ENCODE measurements at places on chromosomes 12 and 14.
A peak's percentile ranks its signal among the peaks of the same experiment; 100 is the strongest.

GRCh38 chr12:49888461-49889151 lies 15.1 kb downstream of the FAIM2 start:
- DNase-seq = no peak

DNA sequence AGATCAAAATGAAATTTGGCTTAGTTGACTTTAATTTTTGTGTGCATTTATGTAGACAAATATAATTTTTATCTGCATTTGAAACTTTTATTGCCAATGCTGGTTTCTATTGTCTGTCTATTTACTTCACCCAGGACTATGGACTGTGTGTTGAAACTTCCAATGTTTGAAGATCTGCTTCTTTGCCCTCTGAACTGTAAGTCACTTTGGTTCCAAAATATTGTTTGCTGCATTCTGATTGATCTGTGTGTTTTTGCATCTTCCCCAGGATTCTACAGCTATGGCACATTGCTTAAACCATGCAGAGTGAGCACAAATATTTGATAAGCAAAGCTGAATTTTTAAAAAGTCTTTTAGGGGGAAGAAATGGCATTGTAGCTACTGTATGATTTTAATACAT lies 131.0 kb upstream of the SOX5 start:
- DNase-seq = no peak

DNA sequence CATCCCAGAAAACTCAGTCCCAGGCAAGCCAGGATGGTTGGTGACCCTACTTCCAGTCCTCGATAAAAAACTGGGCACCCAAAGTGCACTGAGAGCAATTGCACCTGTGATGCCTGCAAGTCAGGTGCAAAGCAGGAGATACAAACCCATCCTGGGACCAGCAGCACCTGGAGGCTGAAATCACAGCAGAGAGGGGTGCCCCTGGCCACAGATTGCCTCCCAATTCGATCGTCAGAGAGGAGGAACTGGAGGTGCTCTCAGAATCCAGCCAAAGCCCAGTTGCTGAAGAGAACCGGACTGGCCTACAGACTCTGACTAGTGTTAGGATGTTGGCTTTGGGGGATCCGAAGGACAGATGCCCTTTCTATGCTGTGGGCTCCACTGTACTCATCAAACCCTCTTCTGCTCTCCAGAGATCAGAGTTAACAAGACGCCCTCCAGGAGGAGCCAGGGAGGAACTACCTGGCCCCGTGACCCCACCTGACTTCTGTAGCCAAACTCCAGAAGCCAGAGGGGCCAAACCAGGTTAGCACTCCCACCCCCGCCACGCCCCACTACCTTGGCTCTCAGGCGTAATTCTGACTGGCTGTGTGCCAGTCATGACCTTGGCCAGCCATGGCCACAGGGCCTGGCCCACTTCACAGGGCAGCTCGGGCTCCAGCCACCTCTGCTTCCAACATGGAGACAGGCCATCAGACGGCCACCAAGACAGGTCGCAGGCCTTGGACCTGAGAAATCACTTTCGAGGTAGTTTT lies 284.5 kb upstream of the RTL1 start:
- DNase-seq = no peak

- DNase-seq = peak; percentile 86
These were observed 3.6 kb upstream of the MORN3 start for GRCh38 chr12:121673013-121673511.

DNA sequence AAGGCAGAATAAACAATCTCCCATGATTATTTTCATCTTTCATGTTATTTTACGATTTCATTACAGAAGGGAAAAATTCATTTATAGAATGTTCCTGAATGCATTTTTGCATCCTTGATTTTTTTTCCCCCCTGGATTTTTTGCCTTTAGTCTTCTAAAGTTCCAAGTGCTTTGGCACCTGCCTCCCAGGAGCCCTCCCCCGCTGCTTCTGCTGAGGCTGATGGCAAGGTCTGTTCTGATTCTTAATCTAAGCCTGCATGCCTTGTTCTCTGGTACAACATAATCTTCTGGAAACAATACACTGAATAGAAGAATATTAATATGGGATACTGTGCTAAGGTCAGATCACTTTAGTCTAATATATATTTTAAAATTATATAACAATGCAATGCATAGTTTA lies 18.0 kb downstream of the YARS2 start:
- DNase-seq = no peak

DNA sequence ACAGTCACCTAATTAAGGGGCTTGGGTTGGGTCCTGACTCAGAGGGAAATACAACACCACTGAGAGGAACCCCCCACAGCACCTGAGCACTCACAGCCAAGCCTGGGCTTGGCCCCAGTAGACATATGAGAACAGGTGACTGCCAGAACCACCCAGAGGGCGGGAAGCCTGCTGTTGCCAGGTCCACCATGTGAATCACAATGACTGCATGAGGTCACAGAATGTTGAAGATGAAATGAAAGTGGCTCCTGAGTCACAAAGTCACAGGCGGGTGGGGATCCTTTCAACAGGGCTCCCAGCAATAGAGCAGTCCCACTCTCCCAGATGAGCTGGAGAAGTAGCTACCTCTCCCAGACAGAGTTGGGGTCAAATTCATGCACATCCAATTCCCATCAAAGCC lies at the start of gene LRRC74A:
Gene LRRC74A, plus strand, starts transcription at position 287 of the 400 bp plus-strand sequence. CDS start 290 bp downstream, outside the sequence.
- DNase-seq = no peak

DNA sequence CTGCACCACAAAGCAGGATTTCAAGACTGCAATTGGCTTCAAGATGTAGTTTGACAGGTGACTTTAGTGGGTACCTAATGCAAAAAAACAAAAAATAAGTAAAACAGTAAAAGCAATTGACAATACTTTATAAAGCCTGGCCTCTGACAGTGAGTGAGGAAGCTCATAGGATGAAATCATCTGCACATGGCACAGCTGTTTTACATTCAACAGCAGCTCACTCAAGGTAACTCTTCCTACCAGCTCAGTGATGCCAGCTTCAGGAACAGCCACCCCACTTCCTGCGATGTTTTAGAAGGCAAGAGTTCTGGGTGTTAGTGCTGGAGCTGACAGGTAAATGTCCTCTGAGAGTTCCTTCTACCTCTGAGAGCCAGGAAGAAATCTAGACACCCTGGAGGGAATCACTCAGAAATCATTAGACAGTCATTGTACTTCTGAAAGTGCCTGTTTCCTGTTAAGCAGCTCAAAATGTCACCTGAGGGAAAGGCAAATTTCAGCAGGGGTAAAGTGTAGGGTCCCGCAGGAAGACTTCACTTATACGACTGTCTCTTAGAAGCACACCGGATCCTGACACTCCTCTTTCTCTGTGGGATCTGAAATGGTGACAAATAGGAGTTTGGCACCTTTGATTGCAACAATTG lies 99.9 kb downstream of the FOXN3 start:
- DNase-seq = no peak

- no peak for DNase-seq
These were observed 218.2 kb downstream of the RPL10L start for GRCh38 chr14:46433381-46433780.

GRCh38 chr14:24273422-24273998 lies 2.1 kb upstream of the RABGGTA start:
- DNase-seq = no peak

GRCh38 chr14:94963051-94963450 lies 193.1 kb upstream of the GSC start:
- no peak for DNase-seq

- DNase-seq = no peak
These were observed 179.6 kb upstream of the NUDT4 start for GRCh38 chr12:93198086-93198485.

DNA sequence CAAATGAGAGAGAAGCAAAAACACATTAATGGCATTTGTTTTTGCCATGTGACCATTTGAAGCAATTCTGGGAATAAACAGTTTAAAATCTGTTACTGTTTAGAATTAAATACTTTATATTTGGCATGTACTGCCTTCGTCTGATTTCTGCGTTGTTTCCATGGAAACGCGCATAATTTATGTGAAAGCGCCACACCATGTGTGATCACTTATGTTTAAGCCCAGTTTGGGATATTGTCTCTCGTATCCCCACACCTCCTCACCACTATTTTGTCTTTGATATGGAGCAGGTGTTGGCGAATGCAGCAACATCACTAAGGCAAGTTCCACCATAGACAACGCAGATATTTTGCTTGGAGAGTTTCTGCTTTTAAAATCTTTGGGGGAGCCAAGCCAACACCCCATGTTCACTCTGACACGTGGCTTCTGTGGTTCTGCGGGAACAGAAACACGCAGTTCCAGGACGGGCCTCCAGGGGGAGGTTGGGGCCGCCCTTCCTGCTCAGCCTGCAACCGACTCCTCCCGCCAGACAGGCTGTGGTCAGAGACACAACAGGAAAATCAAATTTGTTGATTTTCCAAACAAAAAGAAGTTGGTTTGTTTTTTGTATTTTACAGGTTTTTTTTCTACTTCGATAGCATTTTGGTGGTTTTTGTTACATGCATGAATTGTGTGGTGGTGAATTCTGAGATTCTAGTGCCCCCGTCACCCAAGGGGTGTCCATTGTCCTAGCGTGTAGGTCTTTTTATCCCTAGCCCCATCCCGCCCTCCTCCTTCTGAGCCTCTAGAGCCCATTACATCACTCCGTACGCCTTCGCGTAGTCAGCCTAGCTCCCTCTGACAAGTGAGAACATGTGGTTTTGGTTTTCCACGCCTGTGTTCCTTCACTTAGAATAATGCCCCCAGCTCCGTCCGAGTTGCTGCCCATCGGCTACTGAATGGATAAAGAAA lies 101.9 kb upstream of the SFSWAP start:
- DNase-seq = peak; percentile 89

DNA sequence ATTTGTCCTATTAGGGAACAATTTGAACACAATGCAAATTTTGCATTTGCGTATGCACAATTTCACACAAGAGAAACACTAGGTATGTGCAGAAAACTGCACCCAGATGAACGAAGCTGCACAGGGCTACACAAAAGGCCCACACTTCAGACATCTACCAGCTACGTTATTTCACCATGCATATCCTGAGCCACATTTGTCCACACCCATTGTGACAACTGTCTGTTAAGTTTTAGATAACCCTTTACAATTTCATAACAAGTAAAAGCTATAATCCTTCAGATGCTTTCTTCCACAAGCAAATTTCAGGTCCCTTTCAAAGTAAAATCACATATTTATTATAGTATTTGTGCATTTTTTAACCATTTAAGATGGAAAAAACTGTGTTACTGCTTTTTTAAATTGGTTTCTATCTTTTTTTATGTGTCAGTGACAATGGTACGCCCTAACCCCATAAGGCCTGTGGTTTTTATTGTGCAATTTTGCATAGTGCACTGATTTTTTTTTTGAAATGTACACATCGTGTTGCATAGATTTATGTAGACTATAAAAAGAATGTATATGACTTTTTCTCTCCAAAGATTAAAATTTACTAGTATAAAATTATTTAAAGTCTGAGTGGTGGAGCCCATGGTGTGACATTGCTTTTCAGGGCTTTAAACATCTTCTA lies 87.8 kb upstream of the BTG1 start:
- DNase-seq = no peak

DNA sequence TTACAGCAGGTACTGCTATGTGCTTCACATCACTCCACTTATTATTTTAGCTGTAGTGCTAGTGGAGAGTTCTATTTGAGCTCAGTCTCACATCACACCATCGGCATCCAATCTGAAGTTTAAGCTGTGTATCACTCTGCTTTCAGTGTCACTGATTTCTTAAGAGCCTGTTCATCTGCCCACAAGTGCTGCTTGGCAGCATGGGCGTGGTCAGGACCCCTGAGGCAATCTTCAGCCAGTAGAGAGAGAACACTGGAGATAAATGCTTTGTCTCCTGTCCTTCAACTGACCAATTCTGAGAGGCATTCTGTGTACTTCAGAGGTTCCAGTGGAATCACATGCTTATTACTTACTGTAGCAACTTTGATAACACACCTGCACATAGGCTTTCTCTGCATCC lies 728.8 kb downstream of the RPS29 start:
- DNase-seq = no peak

DNA sequence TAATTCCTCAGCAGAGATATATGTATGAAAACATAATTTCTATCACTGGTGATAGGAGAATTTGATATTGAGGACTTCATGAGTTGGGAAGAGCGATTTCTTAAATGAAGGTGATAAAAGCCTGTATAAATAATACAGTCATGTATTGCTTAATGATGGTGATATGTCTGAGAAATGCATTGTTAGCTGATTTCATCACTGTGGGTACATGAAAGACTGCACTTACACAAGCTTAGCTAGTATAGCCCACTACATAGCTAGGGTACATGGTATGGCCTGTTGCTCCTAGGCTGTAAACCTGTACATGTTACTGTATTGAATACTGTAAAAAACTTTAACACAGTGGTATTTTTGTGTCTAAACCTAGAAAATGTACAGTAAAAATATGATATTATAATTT lies 63.4 kb downstream of the ANO4 start:
- no peak for DNase-seq

- DNase-seq = peak; percentile 6
These were observed 389.0 kb upstream of the RPL10L start for GRCh38 chr14:47040550-47040949.

DNA sequence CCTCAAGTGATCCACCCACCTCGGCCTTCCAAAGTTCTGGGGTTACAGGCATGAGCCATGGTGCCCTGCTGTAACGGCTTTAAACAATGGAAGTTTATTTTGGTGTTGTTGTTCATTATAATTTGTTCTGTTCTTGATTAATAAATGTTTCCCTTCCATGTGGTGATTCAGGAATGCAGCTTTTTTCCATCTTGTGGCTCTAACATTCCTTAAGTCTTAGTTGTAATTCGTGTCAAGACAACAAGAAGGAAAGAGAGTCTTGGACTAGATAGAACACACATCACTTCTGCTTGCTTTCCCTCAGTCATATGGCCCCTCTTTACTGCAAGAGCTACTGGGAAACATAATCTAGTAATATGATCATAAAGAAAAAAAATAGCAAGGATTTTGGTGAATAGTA lies 211.6 kb downstream of the SLC6A15 start:
- no peak for DNase-seq

DNA sequence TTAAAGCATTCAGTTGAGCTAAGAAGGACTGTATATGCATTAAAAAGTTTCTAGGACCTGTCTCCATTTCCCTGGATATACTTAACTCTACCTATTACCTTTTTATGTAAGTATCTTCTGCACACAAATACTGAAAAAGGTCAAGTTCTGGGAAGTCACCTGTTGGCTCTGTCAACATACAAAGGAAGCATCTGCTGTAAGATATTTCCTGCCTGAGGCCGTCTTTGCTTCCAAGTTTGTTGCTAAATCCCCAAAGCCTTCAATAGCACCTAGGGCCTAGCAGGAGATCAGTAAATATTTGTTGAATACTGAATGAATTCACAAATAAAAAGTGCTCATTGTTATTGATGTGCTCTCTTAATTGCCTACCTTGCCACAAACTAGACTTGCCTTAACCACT lies 188.4 kb downstream of the DUSP6 start:
- no peak for DNase-seq

GRCh38 chr12:97380440-97380839 lies 82.2 kb upstream of the RMST start:
- no peak for DNase-seq

Measured in muscle of leg (tissue), 16 donors.